ENCODE measurements at places on chromosomes 3 and 15.

DNA sequence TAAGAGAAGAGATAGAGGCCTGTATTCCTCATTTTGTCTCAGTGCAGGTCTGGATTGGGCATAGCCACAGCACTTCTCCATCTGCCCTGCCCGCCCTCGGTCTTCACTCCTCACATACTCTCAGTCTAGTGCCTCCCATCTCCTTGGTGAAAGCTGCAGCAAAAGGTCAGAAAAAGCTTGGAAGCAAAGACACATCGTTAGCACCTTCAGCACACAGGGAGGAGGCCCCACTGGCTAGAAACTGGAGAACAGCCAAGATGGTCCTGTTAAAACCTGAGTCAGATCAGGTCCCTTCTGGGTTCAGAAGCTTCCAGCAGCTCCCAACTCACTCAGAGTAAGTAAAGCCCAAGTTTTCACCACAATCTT lies 1.6 kb upstream of the KLF15 start:
- H3K4me1 ChIP-seq = peaks cover 12% of the 10 kb centered on the region
- H3K36me3 ChIP-seq = peaks cover 9% of the 10 kb centered on the region
- no peak for DNase-seq
- no peak overlapping the region for H3K27ac ChIP-seq
- H3K27me3 ChIP-seq = peaks cover 65% of the 10 kb centered on the region

- no peak overlapping the region for H3K4me3 ChIP-seq
- peak overlapping the region; percentile 87 for H3K27ac ChIP-seq
- H3K4me1 ChIP-seq = peaks cover 29% of the 10 kb centered on the region
- H3K27me3 ChIP-seq = no peaks in the 10 kb centered on the region
- peaks cover 12% of the 10 kb centered on the region for H3K36me3 ChIP-seq
- no peak for DNase-seq
Measured at GRCh38 chr15:75620058-75620820, 5.3 kb downstream of the SNUPN start.

GRCh38 chr3:17972959-17973906 lies 230.8 kb upstream of the TBC1D5 start:
- no peaks in the 10 kb centered on the region for H3K4me1 ChIP-seq
- no peak overlapping the region for H3K27ac ChIP-seq
- no peak for DNase-seq
- no peak overlapping the region for H3K4me3 ChIP-seq
- no peaks in the 10 kb centered on the region for H3K36me3 ChIP-seq
- peaks cover 24% of the 10 kb centered on the region for H3K27me3 ChIP-seq

DNA sequence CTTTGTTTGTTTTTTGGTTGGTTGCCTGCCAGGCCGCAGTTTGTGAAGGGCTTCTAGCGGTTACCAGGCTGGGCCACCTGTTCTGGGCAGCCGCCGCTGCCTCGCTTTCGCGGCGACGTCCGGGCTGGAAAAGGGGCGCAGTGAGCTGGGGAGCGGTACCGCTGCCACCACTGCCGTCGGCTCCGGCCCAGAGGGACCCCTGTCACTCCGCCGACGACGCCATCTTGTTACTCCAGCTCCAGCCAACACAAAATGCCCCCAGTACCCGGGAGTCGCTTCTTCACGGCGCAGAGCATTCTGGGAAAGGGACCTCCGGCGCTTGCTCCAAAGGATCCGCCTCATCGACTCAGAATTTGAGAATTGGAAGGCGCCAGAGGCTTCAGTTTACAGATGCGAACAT lies 238.8 kb downstream of the CDIN1 start:
- no peak overlapping the region for H3K4me3 ChIP-seq
- DNase-seq = no peak
- no peaks in the 10 kb centered on the region for H3K27me3 ChIP-seq
- H3K27ac ChIP-seq = no peak overlapping the region

- H3K4me3 ChIP-seq = no peak overlapping the region
- H3K27me3 ChIP-seq = peaks cover 5% of the 10 kb centered on the region
- no peak for DNase-seq
- H3K27ac ChIP-seq = peak overlapping the region; percentile 51
- H3K36me3 ChIP-seq = no peaks in the 10 kb centered on the region
- H3K4me1 ChIP-seq = peaks cover 7% of the 10 kb centered on the region
Measured at GRCh38 chr15:52083603-52084002, 29.0 kb downstream of the BCL2L10 start.

- peak overlapping the region; percentile 96 for H3K27ac ChIP-seq
- H3K4me1 ChIP-seq = peaks cover 42% of the 10 kb centered on the region
- no peaks in the 10 kb centered on the region for H3K27me3 ChIP-seq
- H3K4me3 ChIP-seq = no peak overlapping the region
- DNase-seq = no peak
Measured at GRCh38 chr3:48501196-48501595, 2.8 kb downstream of the SHISA5 start.

DNA sequence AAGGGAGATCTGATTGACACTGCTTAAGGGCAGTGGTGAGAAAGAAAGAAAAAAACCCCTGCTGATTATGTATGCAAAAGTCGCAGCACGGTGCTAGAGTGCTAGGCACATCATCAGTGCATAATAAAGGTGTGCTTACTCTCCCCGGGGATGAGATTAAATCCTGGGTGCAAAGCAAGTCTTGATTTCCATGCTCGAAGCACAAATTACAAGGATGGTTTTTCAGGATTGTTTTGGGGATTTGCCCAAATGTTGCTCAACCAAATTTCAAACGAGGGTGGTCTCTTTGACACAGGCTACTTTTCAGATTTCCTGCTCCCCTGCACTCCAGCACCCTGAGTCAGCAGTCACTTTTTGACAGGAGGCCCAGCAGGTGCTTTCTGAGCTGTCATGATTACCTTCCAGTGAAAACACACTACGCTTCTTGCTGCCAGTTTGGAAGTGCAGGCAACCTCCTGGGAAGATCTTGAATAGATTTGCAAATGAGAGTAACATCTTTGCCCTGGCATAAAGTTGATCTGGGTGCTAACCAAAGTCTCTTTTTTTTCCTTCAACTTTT lies 167.5 kb upstream of the TRIM42 start:
- no peak overlapping the region for H3K27ac ChIP-seq
- H3K27me3 ChIP-seq = no peaks in the 10 kb centered on the region

Measured in T-helper 17 cell (primary cell).